ENCODE measurements at places on chromosomes 12 and 14.

DNA sequence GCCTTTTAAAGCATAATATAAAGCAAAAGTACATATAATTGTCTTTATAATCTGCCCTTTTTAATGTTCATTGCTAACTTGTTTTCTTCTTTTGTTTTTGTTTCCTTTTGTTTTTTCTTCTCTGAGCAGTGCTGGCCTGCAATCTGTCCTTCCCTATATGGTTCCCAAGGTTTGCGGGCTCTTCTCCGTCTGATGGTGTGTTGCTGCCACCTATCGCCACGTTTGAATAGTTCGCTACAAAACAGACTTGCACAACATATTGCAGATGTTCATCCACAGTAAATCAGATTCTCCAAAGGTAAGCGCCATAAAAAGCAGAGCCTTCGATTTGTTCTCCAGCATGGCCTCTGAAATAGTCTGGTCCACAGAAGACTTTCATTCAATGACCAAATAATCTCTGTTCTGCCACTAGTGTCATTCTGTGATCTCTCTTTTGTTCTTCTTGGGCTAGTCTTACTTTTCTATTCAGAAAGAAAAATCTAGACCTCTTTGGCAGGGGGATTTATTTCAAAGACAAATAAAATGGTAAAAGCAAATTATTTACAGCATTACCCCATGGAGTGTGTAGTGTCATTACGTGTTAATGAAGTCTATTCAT is 33.5 kb downstream of the C12orf50 start:
- peak; percentile 56 for DNase-seq

DNA sequence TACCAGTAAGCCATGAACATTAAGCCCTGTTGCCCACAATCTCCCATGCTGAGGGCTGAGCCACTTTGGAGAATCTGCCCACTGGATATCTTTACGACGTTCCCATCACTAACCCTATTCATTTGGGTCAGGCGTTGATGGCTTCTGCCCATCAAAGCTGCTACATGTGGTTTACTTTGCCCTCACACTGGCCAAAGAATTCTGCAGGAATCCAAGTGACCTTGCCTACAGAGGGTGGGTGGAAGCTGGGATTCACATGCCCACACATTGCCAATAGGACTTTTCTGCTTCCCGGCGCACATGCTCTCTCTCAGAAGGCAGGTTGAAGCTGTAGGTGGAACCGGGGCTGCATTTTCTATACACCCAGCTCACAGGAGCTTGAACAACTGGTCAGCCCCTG is 28.3 kb downstream of the OAS2 start:
- DNase-seq, result no peak

DNA sequence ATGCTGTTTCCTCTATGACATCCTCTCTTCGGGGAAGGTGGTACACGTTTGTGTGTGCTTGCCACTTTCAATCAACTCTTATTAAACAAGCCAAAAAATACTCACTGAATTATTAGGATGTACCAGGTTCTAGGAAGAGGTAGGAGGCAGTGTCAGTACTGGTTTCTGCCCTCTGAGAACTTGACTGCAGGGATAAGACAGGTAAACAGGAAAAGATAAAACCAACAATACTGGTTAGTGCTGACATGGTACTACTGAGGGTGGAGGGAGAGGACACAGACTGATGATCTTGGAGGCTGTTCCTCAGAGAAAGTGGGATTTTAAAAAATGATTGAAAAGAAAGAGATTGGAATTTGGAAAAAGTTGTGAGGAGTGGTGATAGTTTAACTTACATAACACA is 295.2 kb upstream of the PWP1 start:
- no peak for DNase-seq

DNA sequence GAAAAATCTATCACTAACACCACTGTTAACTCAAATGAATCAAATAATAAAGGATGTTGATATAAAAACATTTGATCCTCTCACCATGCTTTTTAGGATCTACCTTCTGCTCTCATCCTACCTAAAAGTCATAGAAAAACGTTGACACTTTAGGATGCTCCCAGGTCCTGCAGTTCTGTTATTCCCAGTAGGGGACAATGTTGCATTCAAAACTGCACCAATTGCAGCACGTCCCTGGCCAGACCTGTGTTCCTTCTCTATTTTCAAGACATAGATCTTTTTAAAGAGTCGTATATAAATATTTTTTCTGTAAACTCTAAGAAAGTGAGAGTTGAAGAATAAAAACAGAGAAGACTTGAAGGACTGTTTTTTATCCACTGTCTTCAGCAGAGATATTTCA is 8.8 kb downstream of the AICDA start:
- no peak for DNase-seq

DNA sequence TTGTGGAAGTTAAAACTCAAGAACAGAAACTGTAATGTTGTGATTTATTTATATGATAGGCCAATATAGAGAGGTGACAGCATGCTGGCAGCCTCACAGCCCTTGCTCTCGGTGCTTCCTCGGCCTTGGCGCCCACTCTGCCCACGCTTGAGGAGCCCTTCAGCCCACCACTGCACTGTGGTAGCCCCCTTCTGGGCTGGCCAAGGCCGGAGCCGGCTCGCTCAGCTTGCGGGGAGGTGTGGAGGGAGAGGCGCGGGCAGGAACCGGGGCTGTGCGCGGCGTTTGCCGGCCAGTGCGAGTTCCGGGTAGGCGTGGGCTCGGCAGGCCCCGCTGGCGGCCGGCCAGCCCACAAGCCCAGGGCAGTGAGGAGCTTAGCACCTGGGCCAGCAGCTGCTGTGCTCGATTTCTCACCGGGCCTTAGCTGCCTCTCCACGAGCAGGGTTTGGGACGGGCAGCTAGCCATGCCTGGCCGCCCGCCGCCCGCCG is 65.8 kb upstream of the SLC8A3 start:
- DNase-seq, result peak; percentile 50

DNA sequence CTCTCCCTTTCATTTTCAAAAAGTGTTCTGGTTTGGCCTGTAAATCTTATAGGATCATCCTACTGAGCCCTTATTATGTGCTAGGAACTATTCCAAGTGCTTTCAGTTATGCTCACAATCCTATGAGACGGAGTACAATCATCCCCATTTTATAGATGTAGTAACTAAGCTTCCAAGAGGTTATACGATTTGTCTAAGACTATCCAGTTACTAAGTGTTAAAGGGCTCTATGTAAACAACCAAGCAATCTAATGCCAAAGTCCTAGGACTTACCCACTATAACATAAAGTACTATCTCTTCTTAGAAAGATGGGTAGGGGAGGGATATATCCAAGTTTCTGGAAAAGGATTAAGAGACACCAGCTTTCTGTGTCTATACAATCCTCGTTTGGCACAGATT is 6.7 kb downstream of the CFL2 start:
- no peak for DNase-seq

- no peak for DNase-seq
Measured at GRCh38 chr14:21268617-21269251, 508 bp downstream of the HNRNPC start.

DNA sequence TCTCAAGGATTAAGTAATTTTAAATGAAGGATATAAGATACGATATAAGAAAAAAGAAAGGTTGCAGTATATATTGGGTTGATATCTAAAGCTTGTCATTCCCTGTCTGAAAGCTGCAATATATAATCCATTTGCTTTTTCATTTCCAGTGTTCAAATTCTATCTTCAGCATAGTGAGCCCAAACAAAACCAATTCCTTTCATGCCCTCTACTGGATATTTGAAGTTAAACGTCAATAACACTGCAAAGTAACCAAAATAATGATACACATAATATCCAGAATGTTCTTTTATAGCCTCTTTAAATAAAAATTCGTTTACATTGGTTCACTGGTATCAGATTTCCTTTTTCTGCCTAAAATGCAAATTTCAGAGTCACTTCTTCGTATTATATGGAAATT is 64.5 kb upstream of the DAAM1 start:
- no peak for DNase-seq

DNA sequence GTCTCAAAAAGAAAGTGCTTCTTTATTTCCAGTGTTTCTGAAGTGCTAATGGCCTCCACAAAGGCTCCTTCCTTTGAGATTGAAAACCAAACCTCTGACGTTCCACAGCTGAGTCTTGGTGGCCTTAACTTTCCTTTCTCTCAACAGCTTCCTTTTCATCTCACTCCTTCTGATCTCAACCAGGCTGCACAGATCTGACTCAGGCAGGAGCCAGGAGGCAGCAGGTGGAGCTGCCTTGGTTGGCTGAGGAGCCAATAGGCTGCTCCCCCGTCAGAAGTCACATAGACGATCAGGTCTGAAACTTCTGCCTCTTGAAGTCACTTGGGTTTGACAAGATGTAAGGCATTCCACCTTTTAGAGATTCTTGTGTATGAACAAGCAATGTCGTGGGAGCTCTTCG is 9.1 kb upstream of the KCNA5 start:
- DNase-seq, result no peak

DNA sequence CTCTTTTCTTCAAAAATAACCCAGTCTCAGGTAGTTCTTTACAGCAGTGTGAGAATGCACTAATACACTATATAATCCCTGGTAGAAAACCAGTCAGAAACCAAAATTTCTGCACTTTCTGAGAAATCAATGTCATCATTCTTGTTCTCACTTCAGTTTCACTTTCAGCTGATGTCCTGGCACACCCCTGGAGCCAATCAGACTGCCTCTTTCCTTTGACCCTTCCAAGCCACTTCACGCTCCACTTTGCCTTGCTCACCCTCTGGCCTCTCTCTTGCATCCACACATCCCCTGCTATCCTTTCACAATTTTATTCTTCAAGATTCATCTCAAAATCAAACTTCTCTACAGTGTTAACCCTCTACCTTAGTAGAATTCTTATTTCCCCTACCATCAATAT is 181.1 kb downstream of the ASCL1 start:
- DNase-seq, result no peak

GRCh38 chr14:30928462-30928861 is 54.1 kb downstream of the COCH start:
- DNase-seq, result no peak

DNA sequence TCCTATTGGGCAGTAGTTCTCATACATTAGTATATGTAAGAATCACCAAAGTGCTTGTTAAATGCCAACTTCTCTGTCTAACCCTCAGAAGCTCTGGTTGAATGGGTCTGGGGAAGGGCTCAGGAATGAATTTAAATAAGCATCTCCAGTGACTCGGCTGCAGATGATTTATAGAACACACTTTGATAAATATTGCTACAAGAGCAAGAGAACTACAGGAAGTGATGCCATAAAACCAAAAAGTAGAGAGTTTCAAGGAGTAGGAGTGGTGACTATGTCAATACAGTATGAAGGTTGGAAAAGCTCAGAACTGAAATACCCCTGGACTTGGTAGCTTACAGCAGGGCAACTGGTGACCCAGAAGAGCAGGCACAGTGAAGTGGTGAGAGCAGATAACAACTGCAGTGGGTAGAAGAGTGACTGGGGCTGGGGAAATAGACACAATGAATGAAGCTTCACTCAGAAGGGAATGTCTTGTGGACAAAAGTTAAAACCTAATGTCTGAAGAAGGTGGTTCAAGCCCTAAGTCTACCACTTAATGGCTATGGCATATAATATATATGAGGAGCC is 8.0 kb upstream of the PLEKHA5 start:
- DNase-seq, result no peak

GRCh38 chr12:26434299-26435068 is 239.1 kb downstream of the SSPN start:
- DNase-seq, result no peak

DNA sequence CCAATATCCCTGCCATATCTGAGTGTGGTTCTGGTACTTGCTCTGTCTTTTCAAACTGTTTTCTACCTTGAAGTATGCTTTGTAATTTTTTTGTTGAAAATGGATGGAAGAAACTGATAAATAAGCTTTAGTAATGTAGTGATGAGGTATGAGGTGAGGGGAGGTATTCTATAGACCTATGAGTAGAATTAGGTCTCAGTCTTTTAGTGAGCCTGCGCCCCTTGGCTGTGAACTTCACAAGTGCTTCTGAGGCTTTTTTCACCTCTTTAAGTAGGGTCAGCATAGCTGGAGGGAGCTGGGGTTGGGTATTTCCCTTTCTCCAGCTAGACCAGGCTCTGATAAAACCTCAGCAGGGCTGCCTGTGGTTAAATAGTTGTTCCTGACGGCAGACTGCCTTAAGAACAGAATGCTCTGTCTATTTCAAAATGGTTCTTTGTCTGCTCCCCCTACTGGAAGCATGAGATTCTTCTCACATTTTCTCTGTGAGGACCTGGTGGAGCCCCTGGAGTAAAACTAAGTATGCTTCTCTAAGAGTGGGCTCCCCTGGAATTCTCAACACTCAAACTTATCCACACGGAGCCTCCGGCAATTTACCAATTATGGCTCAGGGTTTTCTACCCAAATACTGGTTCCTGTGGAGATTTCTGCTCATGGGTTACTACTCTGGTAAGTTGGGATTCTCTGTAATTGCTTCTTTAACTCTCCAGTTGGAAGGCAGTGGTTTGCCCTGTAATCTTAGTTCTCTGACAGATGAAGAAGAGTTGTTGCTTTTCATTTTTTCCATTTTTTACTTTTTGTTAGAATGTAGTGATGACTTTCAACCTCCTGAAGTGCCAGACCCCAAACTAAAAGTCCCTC is 13.1 kb downstream of the KRT5 start:
- DNase-seq, result no peak

DNA sequence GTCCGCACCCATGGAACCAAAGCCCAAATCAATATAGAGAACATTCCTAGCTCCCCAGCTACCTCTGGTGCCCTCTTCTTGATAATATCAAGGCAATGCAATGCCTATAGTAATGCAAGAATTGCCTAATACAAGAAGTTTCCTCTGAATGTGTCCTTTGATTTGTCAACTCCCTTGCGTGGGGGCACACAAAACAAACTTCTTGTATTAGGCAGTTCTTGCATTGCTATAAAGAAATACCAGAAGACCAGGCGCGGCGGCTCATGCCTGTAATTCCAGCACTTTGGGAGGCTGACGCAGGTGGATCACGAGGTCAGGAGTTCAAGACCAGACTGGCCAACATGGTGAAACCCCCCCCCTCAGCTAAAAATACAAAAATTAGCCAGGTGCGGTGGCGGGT is 10.4 kb upstream of the ITPK1 start:
- DNase-seq, result no peak

GRCh38 chr14:105087963-105088811 is 23.0 kb upstream of the GPR132 start:
- peak; percentile 53 for DNase-seq

DNA sequence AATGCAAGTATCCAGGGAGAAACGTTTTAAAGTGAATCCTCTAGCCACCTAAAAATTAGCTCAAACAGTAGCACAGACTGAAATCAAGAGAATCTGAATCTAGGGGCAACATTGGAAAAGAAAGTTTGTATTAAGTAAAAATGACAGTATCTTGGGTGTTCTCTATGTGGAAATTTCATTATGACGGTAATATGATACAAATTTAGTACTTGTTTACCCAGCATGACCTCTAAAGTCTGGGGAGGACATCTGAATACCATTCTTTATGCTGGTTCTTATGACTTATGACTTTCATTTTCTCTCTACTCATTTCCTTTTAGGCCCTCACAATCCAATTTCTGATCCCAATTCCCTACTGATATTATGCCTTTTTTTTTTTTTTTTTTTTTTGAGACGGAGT is 14.0 kb downstream of the GTSF1 start:
- no peak for DNase-seq

DNA sequence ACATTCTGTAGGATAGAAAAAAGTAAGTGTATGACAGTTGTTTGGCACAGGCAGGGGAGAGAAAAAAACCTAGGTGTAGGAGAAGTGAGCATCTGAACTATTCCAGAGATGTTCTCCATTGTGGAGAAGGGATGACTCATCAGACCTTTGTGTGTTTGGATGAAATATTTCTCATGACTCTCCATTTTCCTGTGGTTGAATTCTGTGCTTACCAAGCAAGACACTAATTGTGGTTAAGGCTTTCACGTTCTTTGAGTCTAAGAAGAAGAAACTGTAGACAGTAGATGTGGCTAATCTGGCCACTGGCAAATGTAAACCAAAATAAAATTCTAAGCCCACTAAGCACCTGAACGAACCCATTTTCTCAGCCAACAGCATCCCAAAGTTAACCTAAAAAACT is 107.9 kb upstream of the GZMB start:
- DNase-seq, result no peak

GRCh38 chr14:48957486-48957885 is 628.7 kb downstream of the RPS29 start:
- DNase-seq, result no peak

Measured in activated CD8-positive, alpha-beta memory T cell treated with anti-CD3 and anti-CD28 coated beads, Interleukin-2, amount 50 U/mL, for 48 hours (primary cell).